ENCODE measurements at places on chromosomes 5 and 9. TPM values are rescaled to one million over a fixed set of nuclear protein-coding genes. Genes with fewer than 3 reads are reported as not detected.
A peak's percentile ranks its signal among the peaks of the same experiment; 100 is the strongest.

The IL13 gene
- not detected for total RNA-seq

The GLRA1 gene
- total RNA-seq = not detected

The NSG2 gene
- not detected for total RNA-seq

- peak; percentile 78 for DNase-seq
These were observed 17.2 kb upstream of the RGS3 start for GRCh38 chr9:113446323-113446740.

- no peak for DNase-seq
These were observed 394.0 kb downstream of the SEMA5A start for GRCh38 chr5:9151684-9152427.

Measured in fibroblast of the aortic adventitia (primary cell).